A673 (cell line): ENCODE measurements at places on chromosomes 5 and 9. TPM values are rescaled to one million over a fixed set of nuclear protein-coding genes. Genes with fewer than 3 reads are reported as not detected.

GRCh38 chr9:131537946-131538345 is 6.9 kb upstream of the UCK1 start:
- DNase-seq = no peak

DNA sequence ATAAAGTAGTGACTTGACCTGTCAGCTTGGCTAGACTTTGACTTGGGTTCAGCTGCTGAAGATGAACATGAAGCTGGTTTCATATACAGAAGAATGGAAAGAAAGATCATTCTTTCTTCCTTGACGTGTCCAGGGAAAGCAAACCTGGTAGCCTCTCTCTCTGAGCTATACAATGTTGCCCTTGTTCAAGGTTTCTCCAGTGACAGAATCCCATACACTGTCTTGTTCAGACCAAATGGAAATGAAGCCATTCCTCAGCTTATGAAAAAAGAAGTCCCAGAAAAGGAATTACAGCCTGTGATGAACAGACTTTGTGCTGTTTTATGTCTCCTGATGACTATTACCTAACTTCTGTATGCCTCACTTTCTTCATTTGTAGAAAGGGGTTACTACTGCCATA is 349.8 kb upstream of the KLF4 start:
- DNase-seq = no peak

GRCh38 chr5:139063664-139064054 is 134.5 kb downstream of the SIL1 start:
- no peak for DNase-seq

GRCh38 chr9:131995382-131995781 is 84.3 kb downstream of the MED27 start:
- DNase-seq = no peak

DNA sequence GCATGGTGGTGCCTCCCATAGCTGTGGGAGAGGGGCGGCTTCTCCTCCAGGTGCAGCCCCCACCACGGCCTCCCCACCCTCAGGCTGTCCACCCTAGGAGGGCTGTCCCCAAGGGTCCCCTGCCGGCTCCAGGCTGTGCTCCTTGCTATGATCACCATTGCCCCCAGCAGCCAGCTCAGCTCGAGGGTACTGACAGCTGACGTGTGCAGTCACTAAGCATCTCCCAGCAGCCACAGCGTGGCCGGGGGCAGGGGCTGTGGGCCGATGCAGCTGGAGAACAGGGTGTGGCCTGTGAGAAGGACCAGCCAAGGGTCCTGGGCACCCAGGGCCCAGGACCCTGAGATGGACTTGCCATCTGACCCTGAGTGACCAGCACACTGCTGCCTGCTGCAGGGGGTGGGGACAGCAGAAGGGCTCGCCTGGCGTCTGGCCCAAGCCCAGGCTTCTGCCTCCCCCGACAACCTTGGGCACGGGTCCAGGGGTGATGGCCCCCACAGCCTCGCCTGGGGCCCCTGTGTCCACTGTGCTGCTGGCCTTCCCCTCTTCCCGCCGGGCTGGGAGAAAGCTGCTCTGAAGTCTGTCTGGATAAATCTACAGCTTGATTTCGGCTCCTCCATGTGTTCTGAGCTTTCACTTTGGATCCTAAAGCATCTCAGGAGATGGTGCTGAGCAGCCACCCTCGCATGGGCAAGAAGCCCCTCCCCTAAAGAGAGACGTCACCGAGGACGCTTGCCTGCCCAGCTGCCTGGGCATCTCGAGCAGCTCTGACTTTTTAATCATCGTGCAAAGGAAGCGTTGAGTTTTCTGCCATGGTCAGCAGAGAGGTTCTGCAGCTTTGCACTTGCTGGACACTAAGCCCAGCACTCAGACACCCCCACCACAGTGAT is 5.5 kb downstream of the KCNT1 start:
- DNase-seq = no peak

DNA sequence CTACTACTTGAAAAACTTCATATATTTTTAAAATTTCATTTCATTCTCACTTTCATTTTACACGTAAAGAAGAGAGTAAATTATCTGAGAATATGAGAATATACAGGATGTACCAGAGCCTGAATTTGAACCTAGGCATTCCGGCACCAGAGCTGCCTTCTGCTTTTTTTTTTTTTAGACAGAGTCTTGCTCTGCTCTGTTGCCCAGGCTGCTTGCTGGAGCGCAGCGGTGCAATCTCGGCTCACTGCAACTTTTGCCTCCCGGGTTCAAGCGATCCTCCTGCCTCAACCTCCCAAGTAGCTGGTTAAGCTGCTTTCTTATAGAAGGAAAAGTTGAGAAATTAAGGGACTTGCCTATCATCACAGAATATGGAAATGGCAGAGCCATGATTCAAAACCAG is 540.1 kb downstream of the EBF1 start:
- no peak for DNase-seq

Gene F12
- 0.81 TPM in 1 of 2 replicates, not detected in the other for total RNA-seq

Gene PDE8B
- 0.69 and 0.85 TPM in 2 replicates for total RNA-seq

Gene PCDHA12
- 10.5 and 10.7 TPM in 2 replicates for total RNA-seq

Gene SPINK7
- total RNA-seq = not detected in 2 replicates

Gene CENPK
- total RNA-seq = 57.4 and 58.6 TPM in 2 replicates

Gene BTNL3
- total RNA-seq = not detected in 2 replicates

Gene OTP
- total RNA-seq = not detected in 2 replicates

Gene SLCO4C1
- total RNA-seq = 0.13 and 0.55 TPM in 2 replicates

Gene CDH18
- not detected in 2 replicates for total RNA-seq
